ENCODE measurements at places on chromosomes 6 and 20.

- no peak for DNase-seq
These were observed 373.5 kb downstream of the TBC1D32 start for GRCh38 chr6:120960761-120961160.

GRCh38 chr6:16320533-16321340 is 82.3 kb downstream of the GMPR start:
- DNase-seq: no peak

GRCh38 chr20:8305449-8305978 is 173.4 kb downstream of the PLCB1 start:
- DNase-seq: no peak

- DNase-seq: no peak
These were observed 31.8 kb upstream of the RALGAPA2 start for GRCh38 chr20:20744170-20744725.

- DNase-seq: no peak
These were observed 58.3 kb downstream of the DACT2 start for GRCh38 chr6:168261234-168261633.

GRCh38 chr6:130466052-130466747 is 100.4 kb downstream of the TMEM200A start:
- DNase-seq: no peak

GRCh38 chr20:51560550-51561307 is 18.2 kb upstream of the NFATC2 start:
- DNase-seq: no peak
